ENCODE measurements at places on chromosomes 1 and 21. TPM values are rescaled to one million over a fixed set of nuclear protein-coding genes. Genes with fewer than 3 reads are reported as not detected.

DNA sequence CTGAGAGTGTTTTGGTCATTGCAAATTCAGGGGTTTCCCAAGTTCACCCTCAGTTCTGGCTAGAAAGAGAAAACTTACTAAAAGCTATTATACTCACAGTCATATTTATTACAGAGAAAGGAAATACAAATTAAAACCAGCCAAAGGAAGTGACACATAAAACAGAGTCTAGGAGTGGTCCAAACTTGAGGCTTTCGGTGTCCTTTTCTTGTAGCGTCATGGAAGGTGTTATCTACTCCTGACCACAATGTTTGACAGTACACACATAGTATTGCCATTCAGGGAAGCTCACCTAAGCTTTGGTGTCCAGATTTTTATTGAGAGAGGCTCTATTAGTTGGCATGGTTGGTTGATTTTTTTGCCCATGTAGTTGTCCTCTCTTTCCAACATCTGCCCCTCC lies 59.0 kb downstream of the SLC35A3 start:
- H3K4me1 ChIP-seq, result no peaks in the 10 kb centered on the region
- no peak for DNase-seq
- no peaks in the 10 kb centered on the region for H3K36me3 ChIP-seq
- H3K4me3 ChIP-seq, result no peak overlapping the region
- no peak overlapping the region for H3K27ac ChIP-seq

DNA sequence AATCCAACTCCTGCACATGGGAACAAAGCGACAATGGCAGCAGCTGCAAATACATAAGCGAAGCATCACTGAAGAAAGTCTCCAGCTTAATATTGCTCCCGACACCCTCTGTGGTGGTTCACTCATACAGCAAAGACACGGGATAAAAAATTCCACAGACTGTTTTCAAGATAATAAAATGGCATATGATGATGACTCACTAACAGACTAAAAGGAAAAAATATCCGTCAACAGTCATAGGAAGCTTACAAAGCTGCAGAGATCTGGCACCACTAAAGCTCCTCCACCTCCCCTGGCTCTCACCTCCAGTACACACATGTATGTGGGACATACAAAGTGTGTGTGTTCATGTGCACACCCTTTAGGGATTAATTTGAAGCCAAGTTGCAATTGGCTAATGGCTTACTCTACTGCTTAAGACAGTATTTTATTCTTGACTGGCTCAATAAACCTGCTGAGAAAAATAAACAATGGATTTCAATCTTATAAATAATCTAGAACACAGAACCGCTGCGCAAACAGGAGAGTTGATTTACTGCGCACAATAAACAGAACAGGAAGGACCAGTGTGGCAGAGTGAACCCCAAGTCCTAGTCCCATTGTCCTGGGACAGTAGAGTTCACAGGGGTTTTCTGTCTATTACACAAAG lies 94.4 kb downstream of the SLC45A1 start:
- H3K27ac ChIP-seq, result no peak overlapping the region
- no peak overlapping the region for H3K4me3 ChIP-seq
- DNase-seq, result no peak
- H3K4me1 ChIP-seq, result peaks cover 39% of the 10 kb centered on the region

CCDC24 gene
- 4.2 TPM for total RNA-seq

- no peaks in the 10 kb centered on the region for H3K4me1 ChIP-seq
- peaks cover 4% of the 10 kb centered on the region for H3K27me3 ChIP-seq
- peaks cover 8% of the 10 kb centered on the region for H3K36me3 ChIP-seq
- no peak for DNase-seq
Observed at GRCh38 chr21:45599146-45599581, 44.4 kb upstream of the PCBP3 start.

- no peak overlapping the region for H3K27ac ChIP-seq
- H3K4me1 ChIP-seq, result no peaks in the 10 kb centered on the region
- H3K4me3 ChIP-seq, result no peak overlapping the region
- DNase-seq, result no peak
Observed at GRCh38 chr1:86741947-86742572, 37.7 kb downstream of the SH3GLB1 start.

TDRD5 gene
- total RNA-seq, result not detected

- peaks cover 7% of the 10 kb centered on the region for H3K27me3 ChIP-seq
- H3K4me1 ChIP-seq, result peaks cover 39% of the 10 kb centered on the region
- H3K4me3 ChIP-seq, result peak overlapping the region; percentile 94
- no peak for DNase-seq
- H3K27ac ChIP-seq, result peak overlapping the region; percentile 8
Observed at GRCh38 chr1:26412180-26412840, 1.7 kb downstream of the LIN28A start.

DNA sequence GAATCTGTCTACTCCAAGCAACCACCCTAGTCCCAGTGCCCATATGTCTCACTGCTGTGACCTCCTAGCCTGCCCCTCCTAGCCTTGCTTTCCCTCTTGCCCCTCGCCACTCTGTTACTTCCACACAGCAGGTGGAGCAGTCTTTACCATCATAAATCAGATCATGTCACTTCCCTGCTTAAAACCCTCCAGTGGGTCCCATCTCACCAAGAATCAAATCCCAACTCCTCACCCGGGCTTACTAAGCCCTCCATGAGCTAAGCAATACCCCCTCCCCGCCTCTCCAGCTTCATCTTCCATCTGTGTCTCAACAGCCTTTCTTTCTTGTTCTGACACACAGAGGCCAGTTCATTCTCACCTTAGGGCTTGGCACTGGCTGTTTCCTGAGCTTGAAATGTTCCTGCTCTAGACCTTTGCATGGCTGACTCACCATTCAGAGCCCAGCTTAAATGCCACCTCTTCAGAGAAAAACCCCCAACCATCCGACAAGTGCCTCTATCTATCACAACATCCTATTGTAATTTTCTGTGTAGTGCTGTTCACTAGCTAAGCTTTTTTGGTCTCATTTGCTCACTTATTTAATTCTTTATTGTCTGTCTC lies 22.3 kb downstream of the KNCN start:
- DNase-seq, result no peak
- peaks cover 23% of the 10 kb centered on the region for H3K4me1 ChIP-seq
- peaks cover 17% of the 10 kb centered on the region for H3K27me3 ChIP-seq
- peaks cover 7% of the 10 kb centered on the region for H3K36me3 ChIP-seq
- H3K4me3 ChIP-seq, result no peak overlapping the region

DNA sequence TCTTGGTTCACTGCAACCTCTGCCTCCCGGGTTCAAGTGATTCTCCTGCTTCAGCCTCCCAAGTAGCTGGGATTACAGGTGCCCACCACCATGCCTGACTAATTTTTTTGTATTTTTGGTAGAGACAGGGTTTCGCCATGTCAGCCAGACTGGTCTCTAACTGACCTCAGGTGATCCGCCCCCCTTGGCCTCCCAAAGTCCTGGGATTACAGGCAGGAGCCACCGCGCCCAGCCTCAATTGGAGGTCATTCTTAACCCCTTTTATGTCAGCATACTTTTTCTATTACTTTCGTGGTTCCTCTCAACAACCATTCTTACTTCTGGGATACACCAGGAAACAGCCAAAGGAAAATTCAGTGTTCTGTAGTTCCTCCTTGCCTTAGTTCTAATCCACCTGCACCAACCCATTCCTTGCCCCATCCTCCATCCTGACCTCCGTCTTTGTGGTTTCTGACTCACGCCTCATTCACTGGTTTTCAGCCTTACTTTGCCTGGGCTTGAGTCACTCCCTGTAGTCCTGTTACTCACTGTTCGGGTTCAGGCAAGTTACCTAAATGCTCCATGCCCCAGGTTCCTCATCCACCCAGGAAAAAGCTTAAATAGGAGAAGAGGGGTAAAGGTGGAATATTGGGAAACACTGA lies 12.9 kb upstream of the BCL10 start:
- no peaks in the 10 kb centered on the region for H3K36me3 ChIP-seq
- DNase-seq, result no peak
- H3K27ac ChIP-seq, result no peak overlapping the region
- H3K27me3 ChIP-seq, result peaks cover 1% of the 10 kb centered on the region

GRCh38 chr1:67361641-67362040 lies 54.0 kb downstream of the IL12RB2 start:
- H3K27ac ChIP-seq, result no peak overlapping the region
- H3K36me3 ChIP-seq, result no peaks in the 10 kb centered on the region
- DNase-seq, result no peak
- H3K27me3 ChIP-seq, result peaks cover 4% of the 10 kb centered on the region
- H3K4me3 ChIP-seq, result no peak overlapping the region
- H3K4me1 ChIP-seq, result no peaks in the 10 kb centered on the region

DNA sequence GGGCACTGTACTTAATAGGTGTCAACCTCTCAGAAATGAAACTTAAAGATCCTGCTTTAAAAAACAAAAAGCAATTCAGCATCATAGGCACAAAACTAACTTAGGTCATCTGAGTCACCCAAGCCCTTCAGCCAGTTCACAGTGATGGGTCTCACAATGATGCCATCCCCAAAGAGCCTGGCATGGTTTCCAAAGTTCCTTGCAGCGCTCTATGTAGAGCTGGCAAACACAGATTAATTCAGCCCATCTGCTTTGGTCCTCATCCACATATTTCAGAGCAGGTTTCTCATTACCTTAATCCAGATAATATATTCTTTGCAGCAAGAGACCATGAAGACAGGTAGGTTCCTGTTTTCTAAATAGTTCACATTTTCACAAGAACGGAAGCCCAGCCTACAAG lies 14.6 kb upstream of the PLA2G2C start:
- no peak overlapping the region for H3K4me3 ChIP-seq
- H3K36me3 ChIP-seq, result no peaks in the 10 kb centered on the region
- no peak for DNase-seq
- H3K4me1 ChIP-seq, result peaks cover 6% of the 10 kb centered on the region

NTMT2 gene
- total RNA-seq, result not detected

EFHD2 gene
- total RNA-seq, result 6.6 TPM

LMX1A gene
- not detected for total RNA-seq

DNA sequence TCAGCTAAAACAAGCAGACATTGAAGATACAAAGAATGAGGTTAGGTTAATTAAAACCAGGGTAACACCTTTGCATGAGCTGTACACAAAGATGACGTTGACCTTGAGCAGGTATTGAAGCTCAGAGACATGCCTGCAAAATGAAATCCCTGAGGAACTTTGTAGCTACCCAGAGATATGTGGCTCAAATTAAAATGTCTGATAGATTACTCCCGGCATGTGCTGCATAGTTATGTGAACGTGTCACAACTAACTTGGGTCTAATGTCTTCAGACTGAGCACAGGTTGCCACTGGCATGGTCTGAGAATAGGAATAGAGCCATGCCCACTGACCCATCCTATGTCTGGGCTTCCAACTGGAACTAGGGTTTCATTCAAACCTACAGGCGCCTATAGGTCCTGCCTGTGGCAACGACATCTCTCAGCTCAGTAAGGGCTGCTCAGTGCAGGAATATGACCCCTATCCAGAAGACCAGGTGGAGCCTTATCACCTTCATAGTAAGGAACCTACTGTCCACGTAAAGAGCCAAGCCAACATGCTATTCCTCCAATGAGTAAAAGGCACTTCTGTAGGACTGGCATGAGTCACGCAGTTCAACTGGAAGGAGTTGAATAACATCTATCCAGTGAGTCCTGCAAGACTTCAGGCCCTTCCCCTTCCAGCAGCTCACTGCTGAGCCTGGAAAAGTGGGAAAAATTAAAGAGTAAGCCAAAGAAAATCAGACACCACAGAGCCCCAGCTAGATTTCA lies 60.7 kb downstream of the PRKAB2 start:
- no peak overlapping the region for H3K4me3 ChIP-seq
- no peak for DNase-seq
- peaks cover 16% of the 10 kb centered on the region for H3K4me1 ChIP-seq
- no peak overlapping the region for H3K27ac ChIP-seq
- no peaks in the 10 kb centered on the region for H3K36me3 ChIP-seq
- H3K27me3 ChIP-seq, result peaks cover 1% of the 10 kb centered on the region

DNA sequence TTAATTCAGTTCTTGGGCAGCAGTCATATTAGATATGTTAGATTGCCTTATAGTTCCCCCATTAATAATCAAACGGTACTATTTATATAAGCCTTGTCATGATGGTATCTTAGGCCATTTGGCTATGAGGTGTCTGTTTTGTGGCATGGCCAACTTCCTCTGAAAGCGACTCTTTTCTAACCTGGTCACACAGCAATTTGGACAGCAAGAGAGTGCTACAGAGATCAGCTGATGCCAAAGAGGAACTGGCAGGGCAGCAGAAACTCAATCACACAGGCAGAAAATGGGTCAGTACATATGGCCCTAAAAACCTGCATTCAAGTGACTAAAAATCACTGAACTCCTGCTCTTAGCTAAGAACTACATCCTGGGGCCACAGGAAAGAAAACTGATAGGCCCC lies 13.4 kb upstream of the MUTYH start:
- no peaks in the 10 kb centered on the region for H3K36me3 ChIP-seq
- DNase-seq, result no peak
- peaks cover 11% of the 10 kb centered on the region for H3K4me1 ChIP-seq
- H3K27ac ChIP-seq, result no peak overlapping the region

- no peak overlapping the region for H3K27ac ChIP-seq
- H3K36me3 ChIP-seq, result no peaks in the 10 kb centered on the region
- H3K27me3 ChIP-seq, result peaks cover 1% of the 10 kb centered on the region
- no peak for DNase-seq
Observed at GRCh38 chr1:213533125-213533524, 454.6 kb upstream of the PROX1 start.

CD34 gene
- 277 TPM for total RNA-seq

GRCh38 chr1:7561936-7562728 lies 209.0 kb upstream of the VAMP3 start:
- no peaks in the 10 kb centered on the region for H3K4me1 ChIP-seq
- peaks cover 2% of the 10 kb centered on the region for H3K27me3 ChIP-seq
- H3K27ac ChIP-seq, result no peak overlapping the region
- no peaks in the 10 kb centered on the region for H3K36me3 ChIP-seq
- no peak overlapping the region for H3K4me3 ChIP-seq

DNA sequence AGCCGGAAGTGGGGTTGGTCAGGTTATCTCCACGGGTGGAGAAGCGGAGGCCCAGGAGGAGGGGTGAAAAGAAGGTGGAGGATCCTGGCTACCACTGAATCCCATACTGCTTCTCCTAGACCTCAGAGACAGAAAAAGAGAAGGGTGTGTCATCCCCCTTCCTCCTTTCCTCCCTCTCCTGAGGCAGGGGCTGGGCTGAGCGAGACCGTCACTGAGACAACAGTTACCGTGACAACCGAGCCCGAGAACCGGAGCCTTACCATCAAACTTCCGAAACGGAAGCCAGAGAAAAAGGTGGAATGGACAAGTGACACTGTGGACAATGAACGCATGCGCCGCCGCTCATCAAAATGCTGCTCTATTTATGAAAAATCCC lies 42.1 kb upstream of the NBPF3 start:
- no peak overlapping the region for H3K4me3 ChIP-seq
- H3K36me3 ChIP-seq, result no peaks in the 10 kb centered on the region
- peaks cover 2% of the 10 kb centered on the region for H3K27me3 ChIP-seq
- no peak overlapping the region for H3K27ac ChIP-seq
- H3K4me1 ChIP-seq, result no peaks in the 10 kb centered on the region

GRCh38 chr1:87678266-87678665 lies 349.6 kb downstream of the LMO4 start:
- H3K4me3 ChIP-seq, result no peak overlapping the region
- no peak overlapping the region for H3K27ac ChIP-seq
- H3K27me3 ChIP-seq, result peaks cover 4% of the 10 kb centered on the region
- no peak for DNase-seq
- H3K4me1 ChIP-seq, result no peaks in the 10 kb centered on the region

GPR153 gene
- total RNA-seq, result 3.0 TPM

GRCh38 chr1:4971666-4972065 lies 317.3 kb downstream of the AJAP1 start:
- peaks cover 3% of the 10 kb centered on the region for H3K27me3 ChIP-seq
- H3K36me3 ChIP-seq, result no peaks in the 10 kb centered on the region
- peaks cover 4% of the 10 kb centered on the region for H3K4me1 ChIP-seq
- no peak for DNase-seq
- H3K4me3 ChIP-seq, result no peak overlapping the region
- H3K27ac ChIP-seq, result no peak overlapping the region

- no peak overlapping the region for H3K4me3 ChIP-seq
- no peak for DNase-seq
- H3K36me3 ChIP-seq, result no peaks in the 10 kb centered on the region
- no peaks in the 10 kb centered on the region for H3K4me1 ChIP-seq
Observed at GRCh38 chr1:54114001-54114400, 38.8 kb downstream of the CDCP2 start.

EDARADD gene
- total RNA-seq, result 9.4 TPM

INKA2 gene
- 5.6 TPM for total RNA-seq
